Stimulated activated CD8-positive, alpha-beta memory T cell treated with anti-CD3 and anti-CD28 coated beads, Interleukin-15, amount 100 ng/mL, for 4 hours (primary cell): ENCODE measurements at places on chromosomes 7 and 10.

GRCh38 chr10:31536302-31536701 lies 217.3 kb downstream of the ZEB1 start:
- no peak for DNase-seq

- no peak for DNase-seq
Observed at GRCh38 chr7:104775531-104775930, 238.5 kb upstream of the KMT2E start.

- DNase-seq: no peak
Observed at GRCh38 chr10:31340343-31340742, 21.3 kb downstream of the ZEB1 start.

GRCh38 chr7:143013473-143013872 lies 13.5 kb downstream of the OR9A2 start:
- DNase-seq: no peak

DNA sequence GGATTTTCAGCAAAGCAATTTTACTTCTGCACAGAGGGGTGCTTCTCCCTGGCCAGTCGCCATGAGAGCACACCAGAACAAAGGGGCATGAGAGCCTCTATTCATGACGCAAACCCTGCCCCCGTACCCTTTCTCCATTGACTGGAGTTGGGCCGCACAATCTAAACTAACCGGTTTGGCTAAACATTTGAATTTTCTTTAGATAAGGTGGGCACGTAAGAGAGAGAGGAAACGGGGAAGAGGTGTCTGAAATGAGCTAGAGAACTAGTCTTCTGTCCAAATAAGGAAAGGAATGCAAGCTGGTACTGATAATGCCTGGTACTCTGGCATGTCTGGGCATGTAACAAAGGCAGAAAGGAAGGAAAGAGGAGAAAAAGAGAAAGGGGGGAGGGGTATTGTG lies 13.2 kb upstream of the SCIN start:
- DNase-seq: no peak
